ENCODE measurements at places on chromosomes 16 and 17.

DNA sequence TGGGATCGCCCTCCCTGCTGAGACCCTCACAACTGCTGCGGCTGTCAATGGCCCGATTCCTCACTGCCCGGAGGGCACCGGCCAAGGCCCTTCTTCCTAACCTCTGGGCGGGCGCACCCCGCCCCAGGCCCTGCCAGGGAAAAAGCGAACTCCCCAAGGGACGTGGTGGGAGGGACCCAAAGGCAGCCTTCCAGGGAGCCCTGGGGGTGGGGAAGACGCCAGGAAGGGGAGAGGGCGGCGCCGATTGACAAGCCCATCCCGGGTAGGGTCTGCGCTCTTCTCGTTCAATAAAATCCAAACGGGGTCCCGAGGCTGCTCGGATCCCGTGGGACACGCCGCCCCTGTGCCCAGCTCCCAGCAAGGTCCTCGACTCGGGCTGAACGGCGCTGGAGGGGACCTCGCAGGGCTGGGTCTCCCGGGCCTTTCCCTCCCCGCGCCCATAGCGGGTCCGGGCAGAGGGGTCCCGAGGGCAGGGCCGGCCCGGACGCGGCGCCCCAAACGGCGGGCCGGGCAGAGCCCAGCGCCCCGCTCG lies 416 bp downstream of the KIFC3 start:
- DNase-seq = peak; percentile 12

GRCh38 chr17:9959377-9959981 lies 54.4 kb upstream of the RCVRN start:
- DNase-seq = peak; percentile 3

DNA sequence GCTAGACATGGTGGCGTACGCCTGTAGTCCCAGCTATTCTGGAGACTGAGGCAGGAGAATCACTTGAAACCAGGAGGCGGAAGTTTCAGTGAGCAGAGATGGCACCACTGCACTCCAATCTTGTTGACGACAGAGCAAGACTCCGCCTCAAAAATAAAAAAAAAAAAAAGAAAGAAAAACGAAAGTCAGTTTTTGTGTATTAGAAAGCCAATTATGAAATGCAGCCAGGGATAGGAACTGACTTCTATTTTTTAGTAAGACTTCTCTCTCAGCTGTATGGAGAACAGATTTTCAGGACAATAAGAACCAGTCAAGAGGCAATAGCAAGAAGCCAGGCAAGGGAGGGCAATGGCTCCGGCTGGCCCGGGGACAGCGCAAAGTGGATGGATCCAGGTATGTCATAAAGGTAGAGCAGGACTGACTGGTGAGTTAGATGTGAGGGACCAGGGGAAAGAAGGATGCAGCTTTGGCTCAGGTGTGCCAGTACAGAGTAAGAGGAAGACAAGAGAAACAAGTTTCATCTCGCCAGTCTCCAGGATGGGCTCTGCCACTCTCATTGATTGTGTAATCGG lies 12.5 kb upstream of the CCL1 start:
- no peak for DNase-seq

- DNase-seq = peak; percentile 75
Observed at GRCh38 chr16:81624760-81625543, 154.1 kb upstream of the PLCG2 start.

- DNase-seq = no peak
Observed at GRCh38 chr17:54898576-54898975, 2.1 kb upstream of the TOM1L1 start.

- DNase-seq = no peak
Observed at GRCh38 chr17:19915245-19915978, 47.7 kb upstream of the ULK2 start.

GRCh38 chr17:41360296-41360995 lies 9.2 kb downstream of the KRT33B start:
- DNase-seq = no peak

DNA sequence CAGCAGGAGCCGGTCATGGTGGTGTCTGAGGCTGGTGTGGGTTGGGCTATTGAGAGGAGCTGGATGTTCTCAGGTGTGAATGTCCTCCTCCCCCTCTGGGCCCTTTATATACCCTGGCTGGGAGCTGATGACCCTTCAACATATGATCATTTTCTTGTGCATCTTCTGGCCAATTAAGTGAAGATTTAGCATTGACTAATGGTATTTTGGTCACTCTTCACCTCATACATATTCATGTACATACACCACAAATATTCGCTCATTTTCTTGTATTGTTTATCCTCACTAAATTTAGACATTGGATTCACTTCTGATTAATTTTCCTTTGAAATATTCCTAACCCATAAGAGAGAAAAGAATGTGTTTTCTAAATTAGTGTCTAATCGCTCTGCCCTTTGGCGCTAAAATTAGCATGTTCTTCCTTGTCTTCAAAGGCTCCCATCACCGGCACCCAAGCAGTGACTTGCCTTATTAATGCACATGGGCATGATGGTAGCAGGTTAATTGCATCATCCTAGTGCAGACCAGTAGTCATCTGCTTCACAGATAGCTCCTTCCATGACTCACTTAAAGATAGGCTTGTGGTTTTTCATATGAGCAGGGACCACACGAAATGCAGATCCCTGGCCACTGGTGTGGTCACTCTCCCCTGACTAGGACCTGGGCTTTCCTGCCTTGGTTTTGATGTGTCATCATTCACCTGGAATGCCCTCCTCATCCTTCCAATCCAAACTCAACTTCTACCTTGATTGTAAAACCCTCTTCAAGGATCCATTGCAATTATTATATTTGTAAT lies at the start of gene KRTAP2-4:
TSS of gene KRTAP2-4 (minus strand) at position 51 of the 796 bp plus-strand sequence. CDS start at position 17, 34 bp downstream.
- no peak for DNase-seq

DNA sequence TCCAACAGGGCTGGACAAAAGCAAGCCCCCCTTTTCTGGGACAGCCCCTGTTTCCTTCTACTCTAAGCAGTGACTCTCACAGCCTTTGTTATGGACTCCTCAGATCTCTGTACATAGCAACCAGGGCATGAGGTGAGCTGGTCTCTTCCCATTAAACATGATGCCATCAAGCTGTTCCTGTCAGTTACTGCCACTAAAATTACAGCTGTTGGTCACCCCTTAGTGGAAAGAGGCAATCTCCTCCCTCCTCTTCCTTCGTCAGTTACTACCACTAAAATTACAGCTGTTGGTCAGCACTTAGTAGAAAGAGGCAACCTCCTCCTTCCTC lies 95.2 kb upstream of the SMIM36 start:
- DNase-seq = peak; percentile 77

DNA sequence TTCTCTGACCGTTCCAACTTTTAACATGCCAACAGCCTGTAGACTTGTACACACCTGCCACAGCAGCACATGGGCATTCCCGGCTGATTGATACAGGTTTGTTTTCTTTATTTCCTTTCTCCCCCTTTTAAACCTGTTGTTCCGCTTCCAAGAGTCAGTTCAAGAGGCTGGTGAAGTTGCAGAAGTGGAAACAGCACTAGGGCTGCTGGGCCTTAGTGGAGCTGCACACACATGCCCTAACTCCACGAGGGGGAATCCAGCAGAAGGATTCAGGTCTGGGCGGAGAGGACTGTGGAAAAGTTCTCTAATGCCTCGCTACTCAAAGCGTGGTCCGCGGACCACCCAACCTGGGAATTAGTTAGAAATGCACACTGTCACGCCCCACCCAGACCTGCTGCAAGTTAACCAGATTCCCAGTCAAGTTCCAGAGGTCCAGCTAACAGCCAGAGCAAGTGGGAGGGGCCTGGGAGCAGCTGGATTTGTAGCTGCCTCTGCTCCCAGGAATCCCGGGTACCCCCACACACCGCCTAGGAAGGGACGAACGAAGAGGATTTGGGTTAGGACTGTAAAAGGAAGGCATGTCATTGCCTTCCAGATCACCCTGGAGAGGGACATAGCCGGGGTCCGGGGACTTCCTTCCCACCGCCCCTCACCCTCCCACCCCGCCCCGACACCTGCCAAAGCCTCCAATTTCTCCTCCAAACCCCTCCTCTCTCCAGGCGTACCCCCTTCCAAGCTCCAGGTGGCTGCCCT lies 542 bp downstream of the SLC39A11 start:
- DNase-seq = peak; percentile 80

GRCh38 chr16:57196286-57196685 lies 10.2 kb downstream of the RSPRY1 start:
- no peak for DNase-seq

DNA sequence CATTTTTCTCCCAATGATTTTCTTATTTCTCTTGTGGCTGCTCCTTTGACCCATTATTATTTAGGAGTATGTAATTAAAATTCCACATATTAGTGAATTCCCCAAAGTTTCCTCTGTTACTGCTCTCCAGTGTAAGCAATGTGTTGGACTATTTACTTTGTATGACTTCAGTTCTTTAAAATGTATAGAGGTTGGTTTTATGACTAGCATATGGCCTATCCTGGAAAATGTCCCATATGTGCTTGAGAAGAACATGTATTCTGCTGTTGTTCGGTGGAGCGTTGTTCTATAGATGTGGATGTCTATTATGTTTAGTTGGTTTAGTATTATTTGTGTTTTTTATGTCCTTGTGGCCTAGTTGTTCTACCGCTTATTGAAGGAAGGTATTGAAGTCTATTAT lies 6.0 kb upstream of the NT5M start:
- DNase-seq = peak; percentile 9

- no peak for DNase-seq
Observed at GRCh38 chr16:70801611-70802010, 653 bp upstream of the VAC14 start.

DNA sequence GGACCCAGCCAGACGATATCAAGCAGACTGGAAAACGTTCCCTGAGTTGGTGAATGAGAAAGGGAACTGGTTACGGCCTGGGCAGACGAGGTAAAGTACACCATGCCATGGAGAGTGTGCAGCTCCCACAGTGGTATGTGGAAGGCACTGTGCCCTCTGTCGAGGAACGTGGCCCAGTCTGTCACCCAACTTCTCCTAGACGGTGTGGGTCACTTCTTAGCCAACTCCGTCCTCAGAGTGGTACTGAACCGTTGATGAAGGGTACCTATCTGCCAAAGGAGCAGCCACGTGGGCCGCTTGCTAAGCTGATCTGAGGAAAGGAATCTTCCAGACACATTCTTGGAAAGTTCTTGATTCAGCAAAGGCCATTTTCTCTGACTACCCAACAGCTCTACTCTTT lies 56.0 kb upstream of the AXIN2 start:
- DNase-seq = no peak

GRCh38 chr17:61717352-61717751 lies 126.3 kb upstream of the NACA2 start:
- DNase-seq = no peak

GRCh38 chr17:33789658-33790057 lies 465.4 kb upstream of the CCL2 start:
- DNase-seq = no peak

- no peak for DNase-seq
Observed at GRCh38 chr16:23807028-23807427, 28.8 kb upstream of the PRKCB start.

- no peak for DNase-seq
Observed at GRCh38 chr16:11708421-11708820, 34.2 kb downstream of the TXNDC11 start.

DNA sequence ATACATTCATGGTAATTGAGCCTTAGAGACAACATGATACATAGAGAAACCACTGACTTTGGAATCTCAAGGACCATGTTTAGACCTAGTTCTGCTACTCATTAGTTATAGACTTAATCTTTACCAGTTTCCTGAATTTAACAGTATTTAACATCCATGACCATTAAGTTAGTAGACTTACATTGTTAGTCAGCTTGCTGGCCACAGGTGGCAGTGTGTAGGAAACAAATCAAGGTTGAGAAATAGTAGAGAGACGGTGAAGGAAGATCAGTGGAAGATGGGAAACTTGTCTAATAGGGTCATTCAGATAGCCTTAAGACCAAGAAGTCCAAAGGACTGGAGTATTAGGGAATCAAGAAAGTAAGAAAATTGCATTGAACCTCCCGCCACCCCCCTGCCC lies 31.0 kb downstream of the OMG start:
- DNase-seq = no peak

DNA sequence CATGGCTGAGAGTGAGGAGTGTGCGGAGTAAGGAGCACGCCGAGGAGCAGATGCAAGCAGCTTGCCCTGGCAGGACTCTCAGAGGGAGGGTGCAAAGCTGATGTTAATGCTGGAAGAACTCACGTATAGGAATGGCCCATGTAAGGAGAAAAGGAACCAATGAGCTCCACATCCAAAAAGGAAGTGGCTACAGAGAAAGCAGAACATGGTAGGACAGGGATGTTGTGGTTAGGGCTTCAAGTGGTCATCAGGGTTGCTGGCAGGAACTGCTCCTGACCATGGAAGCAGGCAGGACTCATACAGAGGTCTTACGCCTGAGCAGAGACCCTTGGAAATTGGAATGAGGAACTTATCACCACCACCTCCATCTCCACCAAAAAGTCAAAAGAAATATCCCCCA lies 5.2 kb downstream of the MYO1D start:
- DNase-seq = no peak

GRCh38 chr16:59634951-59635350 lies 900.8 kb upstream of the GOT2 start:
- no peak for DNase-seq

DNA sequence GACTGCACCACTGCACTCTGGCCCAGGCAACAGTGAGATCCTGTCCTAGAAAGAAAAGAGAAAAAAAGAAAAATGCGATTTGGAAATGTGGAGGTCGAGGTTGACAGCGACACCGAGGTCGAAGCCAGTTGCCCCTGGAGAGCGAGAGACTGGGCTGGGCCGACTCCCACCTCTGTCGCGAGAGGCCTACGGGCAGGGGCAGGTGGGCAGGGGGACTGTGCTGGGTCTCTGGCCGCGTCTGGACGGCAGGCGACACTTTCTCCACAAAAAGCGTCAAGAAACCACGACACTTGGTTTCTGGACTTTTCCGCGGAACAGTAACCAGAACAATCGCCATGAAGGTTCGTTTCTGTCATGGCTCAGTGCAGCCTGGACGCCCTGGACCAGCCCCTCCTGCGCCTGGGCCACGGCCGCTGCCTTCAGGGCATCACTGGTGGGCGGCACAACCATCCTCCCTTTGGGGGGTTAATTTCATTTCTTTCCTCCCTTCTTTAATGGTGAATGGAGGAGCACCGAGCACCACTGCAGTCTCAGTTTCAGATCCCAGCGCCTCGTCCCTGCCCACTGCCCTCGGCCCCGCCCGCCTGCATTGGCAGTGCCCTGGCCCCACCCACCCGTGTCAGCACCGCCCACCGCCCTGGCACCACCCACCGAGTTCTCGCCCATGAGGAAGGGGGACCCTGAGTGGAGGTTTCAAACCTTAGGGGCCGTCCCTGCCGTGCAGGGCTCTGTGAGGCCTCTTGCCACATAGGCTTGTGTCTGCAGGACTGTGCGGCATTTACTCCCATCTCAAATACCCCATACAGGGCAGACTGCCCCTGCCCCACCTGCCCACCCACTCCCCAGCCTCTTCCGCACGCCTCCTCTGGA lies 18.5 kb upstream of the CDH15 start:
- DNase-seq = no peak
